T-helper 2 cell (primary cell): ENCODE measurements at places on chromosomes 2 and 18.

- DNase-seq = no peak
These were observed 35.7 kb downstream of the COPS7B start for GRCh38 chr2:231821908-231822307.

GRCh38 chr2:240348522-240348921, 86.9 kb upstream of the GPC1 start:
- no peak for DNase-seq

DNA sequence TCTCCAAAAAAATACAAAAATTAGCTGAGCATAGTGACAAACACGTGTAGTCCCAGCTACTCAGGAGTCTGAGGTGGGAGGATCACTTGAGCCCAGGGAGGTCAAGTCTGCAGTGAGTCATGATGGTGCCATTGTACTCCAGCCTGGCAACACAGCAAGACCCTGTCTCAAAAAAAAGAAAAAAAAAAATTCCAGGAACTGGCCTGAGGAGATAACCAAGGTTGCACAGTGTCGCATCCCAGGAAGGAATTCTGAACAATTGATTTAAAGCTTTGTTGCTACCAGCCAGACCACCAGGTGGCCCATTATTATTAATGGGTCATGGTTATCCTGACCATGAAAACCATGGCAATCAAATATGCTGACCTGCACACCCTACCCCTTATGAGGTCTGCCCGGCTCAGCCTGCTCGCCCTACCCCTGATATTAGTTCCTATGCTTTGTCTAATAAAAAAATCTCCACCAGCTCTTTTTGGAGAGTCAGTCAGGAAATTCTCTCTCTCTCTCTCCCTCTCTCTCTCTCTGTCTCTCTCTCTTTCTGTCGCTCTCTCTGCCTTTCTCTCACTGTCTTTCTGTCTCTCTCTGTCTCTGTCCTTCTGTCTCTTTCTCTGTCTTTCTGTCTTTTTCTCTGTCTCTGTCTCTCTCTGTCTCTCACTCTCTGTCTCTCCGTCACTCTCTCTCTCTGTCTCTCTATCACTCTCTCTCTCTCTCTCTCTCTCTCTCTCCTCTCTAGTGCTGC, 73.7 kb downstream of the NCAPH start:
- DNase-seq = no peak

- DNase-seq = no peak
These were observed 21.7 kb downstream of the CEP68 start for GRCh38 chr2:65077898-65078297.

DNA sequence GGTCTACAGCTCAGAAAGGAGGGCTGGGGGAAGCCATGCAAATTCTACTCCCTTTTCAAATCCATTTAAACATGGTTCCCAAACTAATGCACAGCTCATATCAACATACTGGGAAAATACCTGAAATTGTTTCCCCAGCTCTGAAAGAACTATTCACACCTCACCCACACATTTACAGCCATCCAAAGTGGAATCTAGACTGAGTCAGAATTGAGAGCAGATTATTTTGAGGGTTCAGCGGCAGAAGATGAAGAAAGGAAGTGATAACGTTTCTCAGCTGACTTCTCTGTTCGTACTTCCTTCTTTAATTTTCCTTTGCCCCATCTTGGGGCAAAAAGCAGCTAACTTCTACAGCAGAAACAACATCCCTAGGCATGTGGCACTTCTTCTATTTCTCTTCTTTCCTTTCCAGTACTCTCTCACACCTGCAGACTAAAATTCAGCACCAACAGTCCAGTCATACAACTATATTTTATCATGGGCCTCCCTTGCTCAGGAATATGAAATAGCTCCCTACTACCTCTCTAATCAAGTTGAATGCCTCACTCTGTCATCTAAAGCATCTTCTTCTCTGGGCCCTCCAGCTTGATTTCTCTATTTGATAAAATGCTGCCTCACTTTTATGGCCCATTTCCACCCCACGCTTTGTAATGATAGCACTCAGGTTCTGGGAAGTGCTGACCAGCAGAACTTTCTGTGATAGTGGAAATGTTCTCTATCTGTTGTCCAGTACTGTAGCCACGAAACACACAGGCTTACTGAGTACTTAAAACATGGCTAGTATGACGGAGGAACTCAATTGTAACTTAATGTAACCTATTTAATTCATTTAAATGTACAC, 35.9 kb downstream of the ARHGAP25 start:
- peak; percentile 53 for DNase-seq

GRCh38 chr2:151171186-151171585, 90.5 kb downstream of the RBM43 start:
- no peak for DNase-seq

GRCh38 chr2:100262555-100263320, 59.6 kb downstream of the LONRF2 start:
- DNase-seq = peak; percentile 35
